ENCODE measurements at places on chromosomes 6 and 20.

DNA sequence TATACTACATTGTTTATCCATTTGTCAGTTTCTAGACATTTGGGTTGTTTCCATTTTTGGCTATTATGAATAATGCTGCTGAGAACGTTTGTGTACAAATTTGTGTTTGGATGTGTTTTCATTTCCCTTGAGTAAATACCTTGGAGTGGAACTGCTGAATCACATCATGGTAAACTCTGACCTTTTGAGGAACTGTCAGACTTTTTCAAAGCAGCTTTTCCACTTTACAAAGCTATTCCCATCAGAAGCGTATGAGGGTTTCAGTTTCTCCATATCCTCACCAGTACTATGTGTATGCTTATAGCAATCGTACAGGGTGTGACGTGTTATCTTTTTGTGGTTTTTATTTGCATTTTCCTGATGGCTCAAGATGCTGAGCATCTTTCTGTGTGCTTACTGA is 103.7 kb downstream of the MYO6 start:
- DNase-seq: no peak

DNA sequence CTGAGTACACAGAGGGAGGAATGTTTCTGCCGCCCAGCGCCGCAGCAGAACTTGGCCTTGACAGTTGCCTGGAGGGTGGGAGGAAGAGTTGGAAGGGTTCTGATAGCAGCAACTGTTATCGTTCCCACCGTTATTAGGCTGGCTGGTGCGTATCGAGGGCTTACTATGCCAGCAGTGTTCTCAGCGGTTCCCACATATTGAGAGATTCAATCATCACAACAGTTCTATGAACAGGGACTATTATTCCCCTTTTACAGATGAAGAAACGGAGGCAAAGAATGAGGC is 380.1 kb upstream of the SULF2 start:
- no peak for DNase-seq

DNA sequence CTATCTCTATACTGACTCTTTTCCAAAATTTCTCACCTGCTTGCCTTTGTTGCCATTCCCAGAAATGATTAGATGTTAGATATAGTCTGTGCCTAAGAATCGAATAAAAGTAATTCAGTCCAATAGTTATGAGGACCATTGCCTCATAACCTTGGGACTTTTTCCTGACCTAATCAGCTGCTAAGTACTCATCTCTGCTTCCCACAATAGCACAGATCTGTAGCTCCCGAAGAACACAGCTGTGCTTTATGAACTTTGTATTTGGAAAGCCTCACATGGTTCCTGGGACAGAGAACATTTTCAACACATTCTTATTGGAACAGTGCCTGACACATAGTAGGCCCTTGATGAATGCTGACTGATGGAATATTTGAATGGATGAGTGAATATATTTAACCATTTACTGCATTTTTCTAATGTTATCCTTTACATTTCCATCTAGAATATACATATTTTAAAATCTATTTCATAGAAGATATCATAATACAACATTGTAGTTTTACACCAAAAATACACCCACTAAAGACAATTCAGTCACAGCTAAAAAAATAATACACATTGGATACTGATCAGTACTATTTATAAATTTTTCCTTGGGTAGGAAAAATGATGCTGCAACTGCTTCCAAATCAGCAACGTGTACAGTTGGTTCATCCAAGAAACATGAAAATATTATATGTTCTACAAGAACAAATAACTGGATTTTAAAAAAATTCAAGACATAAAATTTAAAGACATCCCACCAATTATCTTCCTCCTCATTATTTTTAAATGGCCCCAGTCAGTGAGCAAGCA is 53.9 kb downstream of the HS3ST5 start:
- no peak for DNase-seq

GRCh38 chr6:141321493-141322347 is 811.0 kb upstream of the GJE1 start:
- DNase-seq: no peak

- peak; percentile 36 for DNase-seq
Measured at GRCh38 chr20:45946149-45946970, 11.9 kb downstream of the PCIF1 start.

GRCh38 chr20:56245761-56246160 is 2.8 kb upstream of the MC3R start:
- DNase-seq: no peak

GRCh38 chr20:47969426-47969825 is 184.1 kb upstream of the SULF2 start:
- no peak for DNase-seq

- DNase-seq: peak; percentile 15
Measured at GRCh38 chr20:35561268-35561667, 19.4 kb downstream of the ERGIC3 start.
